NCI-H187 (cell line): ENCODE measurements at places on chromosomes 1 and 21.

GRCh38 chr1:64743954-64744491 lies 852 bp upstream of the RAVER2 start:
- no peak for DNase-seq

- no peak for DNase-seq
Observed at GRCh38 chr1:85911742-85912141, 203.5 kb upstream of the ZNHIT6 start.

DNA sequence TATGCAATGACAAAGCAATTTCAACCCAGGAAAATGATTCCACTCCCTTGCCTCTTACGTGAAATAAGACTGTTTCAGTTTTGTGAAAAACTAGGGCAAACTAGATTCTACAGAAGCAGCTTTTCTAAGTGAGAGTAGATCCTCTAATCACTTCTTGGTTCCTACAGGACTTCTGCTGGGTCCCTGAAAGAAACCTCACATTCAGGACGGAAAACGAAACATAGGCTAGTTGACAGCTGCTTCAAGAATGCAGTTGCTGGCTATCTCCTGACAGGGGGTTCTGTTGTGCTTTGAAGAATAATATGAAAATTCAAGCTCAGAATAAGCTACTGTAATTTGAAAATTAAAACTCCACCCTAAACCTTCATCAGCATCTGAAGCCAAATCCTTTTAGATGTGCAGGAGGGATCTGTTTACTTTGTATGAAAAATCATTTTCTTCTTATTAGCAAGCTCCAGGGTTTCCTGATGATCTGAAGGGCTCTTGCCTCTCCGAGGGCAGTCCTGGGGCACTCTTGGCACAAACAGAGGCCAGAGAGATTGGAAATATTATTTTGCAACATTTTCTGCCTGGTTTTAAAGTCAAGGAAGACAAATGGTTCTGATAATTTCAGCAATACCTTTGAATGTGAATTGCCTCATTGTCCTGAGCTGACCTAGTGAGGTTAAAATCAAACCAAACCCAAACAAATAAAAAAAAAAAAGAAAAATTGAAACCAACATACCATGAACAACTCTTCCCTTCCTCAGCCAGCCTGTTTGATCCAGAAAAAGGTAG lies 55.0 kb downstream of the NTMT2 start:
- DNase-seq, result no peak

DNA sequence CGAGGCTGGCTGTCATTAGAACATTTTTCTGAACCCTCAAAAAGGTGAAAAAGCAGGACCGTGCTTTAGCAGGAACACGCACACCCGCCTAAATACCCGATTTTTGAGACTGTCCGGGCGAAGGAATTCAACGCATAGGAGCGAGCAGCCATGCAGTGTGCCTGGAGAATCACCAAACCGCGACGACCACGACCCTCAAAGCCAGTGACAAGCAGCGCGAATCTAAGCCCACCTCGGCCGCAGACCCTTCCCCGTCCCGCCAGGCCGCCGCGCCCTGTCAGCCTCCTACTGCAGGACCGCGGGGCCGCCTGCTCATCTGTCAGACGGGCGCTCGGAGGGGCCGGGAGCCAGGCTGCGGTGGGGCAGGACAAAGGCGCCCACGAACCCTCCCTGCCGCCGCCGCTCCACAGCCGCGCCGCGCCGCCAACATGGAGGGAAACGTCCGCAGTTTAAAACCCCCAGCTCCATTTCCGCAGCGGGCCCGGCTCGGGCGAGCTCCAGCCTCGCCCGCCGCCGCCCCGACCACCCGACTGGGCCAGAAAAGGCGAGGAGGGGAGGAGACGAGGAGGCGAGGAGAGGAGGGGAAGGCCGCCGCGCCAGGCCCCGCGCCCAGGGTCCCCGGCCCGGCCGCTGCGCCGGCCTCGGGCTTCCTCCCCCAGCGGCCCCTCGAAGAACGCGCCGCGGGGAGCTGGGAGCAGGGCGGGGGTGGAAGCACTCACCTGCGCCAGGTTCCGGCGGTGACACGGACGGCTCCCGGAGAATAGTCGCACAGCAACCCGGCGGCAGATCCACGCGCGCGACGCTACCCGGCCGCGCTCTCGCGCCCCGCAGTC lies at the start of gene LBR:
LBR (minus strand) TSS at position 804 of the 833 bp plus-strand sequence. CDS start 3,963 bp downstream, outside the sequence.
- no peak for DNase-seq

- DNase-seq, result no peak
Observed at GRCh38 chr1:14881775-14882672, 271.5 kb upstream of the TMEM51 start.

GRCh38 chr1:12007204-12007603 lies 12.1 kb upstream of the MIIP start:
- DNase-seq, result no peak

DNA sequence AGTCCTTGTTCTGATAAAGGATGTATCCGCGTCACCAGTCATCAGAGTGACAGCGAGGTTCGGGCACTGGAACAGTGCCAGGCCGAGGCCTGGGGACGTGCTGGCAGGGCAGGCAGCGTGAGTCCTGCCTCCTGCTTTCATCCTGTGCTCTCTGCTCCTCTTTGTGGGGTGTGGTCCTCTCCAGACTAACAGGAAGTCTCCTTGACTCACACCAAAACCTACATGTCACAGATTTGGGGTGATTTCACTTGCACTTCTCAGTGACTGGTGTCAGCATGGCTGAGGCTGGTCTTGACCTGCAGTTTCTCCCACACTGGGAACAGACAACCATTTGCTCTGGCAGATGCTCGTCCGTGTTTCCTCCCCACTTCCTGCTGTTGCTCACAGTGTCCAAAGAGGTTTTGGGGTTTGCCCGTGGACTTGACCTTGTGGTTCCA lies 8.8 kb upstream of the NLRP3 start:
- no peak for DNase-seq

GRCh38 chr1:186878356-186878755 lies 49.6 kb downstream of the PLA2G4A start:
- DNase-seq, result no peak

DNA sequence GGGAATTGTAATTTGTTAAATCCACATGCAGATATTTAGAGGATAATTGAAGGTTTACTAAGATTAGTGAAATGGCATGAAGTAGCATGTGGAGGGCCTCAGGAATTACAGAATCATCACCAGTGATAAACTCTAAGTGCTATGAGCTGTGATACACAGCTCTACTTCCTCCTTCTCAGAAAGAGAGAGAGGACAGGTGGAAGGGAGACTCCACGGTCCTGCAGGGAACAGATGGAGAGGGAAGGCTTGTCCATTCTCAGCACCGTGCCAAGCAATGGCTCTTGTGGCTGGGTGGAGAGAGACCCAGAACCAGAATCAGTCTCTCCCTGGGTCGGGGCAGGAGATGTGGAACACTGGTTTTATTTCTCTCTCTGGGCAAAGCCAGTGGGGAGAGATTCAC lies 27.8 kb upstream of the LYPD8 start:
- DNase-seq, result no peak

DNA sequence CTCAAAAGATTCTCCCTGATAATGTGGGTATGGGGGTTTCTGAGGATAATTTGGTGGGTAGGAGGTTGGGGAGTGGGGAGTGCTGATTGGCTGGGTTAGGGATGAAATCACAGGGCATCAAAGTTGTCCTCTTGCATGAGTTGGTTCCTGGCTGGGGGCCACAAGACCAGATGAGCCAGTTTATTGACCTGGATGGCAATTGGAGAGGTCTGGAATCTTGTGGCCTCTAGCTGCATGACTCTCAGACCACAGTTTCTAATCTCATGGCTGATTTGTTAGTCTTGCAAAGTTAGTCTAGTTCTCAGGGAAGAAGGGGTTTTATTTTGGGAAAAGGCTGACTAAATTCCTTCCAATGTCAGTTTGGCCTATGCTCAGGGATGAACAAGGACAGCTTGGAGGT lies 3.3 kb upstream of the GBP1 start:
- DNase-seq, result no peak

GRCh38 chr1:17403081-17403480 lies 31.1 kb downstream of the PADI6 start:
- no peak for DNase-seq

DNA sequence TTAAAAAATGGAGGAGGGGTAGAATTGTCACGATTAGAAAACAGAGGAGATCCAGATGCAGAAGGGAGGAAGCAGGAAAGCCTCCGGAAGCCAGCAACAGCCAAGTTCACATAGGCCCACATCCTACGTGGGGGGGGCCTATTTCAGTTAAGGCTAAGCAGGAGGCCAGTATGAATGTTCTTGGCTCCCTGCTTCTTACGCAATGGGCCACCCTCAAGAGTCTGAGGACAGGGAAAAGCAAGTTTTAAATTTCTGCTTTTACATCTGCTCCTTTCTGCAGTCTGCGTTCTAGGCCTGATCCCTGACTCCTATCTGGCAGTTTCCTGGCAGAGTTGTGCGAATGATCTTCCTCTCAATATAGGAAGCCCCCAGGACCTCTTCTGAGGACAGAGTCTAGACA lies 30.6 kb downstream of the RABIF start:
- DNase-seq, result no peak

DNA sequence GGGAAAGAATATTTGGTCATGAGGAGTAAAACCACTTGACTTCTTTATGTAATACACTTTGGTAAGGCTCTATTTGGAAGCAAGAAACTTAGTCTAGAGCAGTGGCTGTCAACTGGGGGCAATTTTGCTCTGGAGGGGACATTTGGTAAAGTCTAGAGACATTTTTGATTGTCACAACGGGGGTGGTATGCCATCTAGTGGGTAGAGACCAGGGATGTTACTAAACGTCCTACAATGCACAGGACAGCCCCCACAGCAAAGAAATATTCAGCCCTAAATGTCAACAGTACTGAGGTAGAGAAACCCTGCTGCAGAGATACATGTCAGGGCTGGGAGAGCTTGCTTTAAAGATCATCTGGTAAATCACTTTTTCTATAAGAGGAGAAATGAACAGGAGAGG lies 13.5 kb downstream of the FUCA1 start:
- DNase-seq, result no peak

GRCh38 chr21:15127437-15127836 lies 62.6 kb upstream of the NRIP1 start:
- no peak for DNase-seq

- DNase-seq, result no peak
Observed at GRCh38 chr1:68085752-68086151, 35.3 kb upstream of the DIRAS3 start.

GRCh38 chr1:20560966-20561365 lies 8.6 kb downstream of the FAM43B start:
- DNase-seq, result no peak

- DNase-seq, result no peak
Observed at GRCh38 chr1:157235307-157235706, 97.1 kb upstream of the ETV3 start.

GRCh38 chr1:86389307-86389706 lies 6.8 kb downstream of the ODF2L start:
- no peak for DNase-seq

GRCh38 chr1:176073524-176074157 lies 133.4 kb downstream of the COP1 start:
- no peak for DNase-seq

GRCh38 chr1:78958711-78959110 lies 47.8 kb downstream of the ADGRL4 start:
- no peak for DNase-seq

DNA sequence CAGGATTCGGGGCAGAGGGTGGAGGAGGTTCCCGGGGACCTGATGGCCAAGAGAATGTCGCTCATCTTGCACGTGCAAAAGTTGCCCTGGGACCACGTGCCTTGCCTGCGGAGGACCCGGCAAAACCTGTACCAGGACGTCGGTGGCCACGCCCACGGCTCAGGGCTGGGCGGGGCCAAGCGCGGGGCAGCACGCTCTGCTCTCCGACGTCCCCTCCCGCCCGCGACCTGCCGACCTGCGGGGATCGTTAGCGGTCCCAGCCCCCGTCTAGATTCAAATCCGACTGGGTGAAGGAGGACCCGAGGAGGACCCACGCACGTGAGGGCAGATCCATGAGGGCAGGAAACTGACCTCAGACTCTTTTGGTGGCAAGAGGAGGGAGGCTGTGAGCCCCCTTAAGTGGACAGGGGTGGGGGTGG lies at the start of gene C1orf167:
C1orf167 (plus strand) TSS at position 206 of the 419 bp plus-strand sequence. CDS start 2,208 bp downstream, outside the sequence.
- no peak for DNase-seq

GRCh38 chr1:65896721-65897120 lies 104.0 kb downstream of the PDE4B start:
- DNase-seq, result no peak

GRCh38 chr1:148263128-148263905 lies 111.2 kb upstream of the NBPF11 start:
- peak; percentile 71 for DNase-seq

DNA sequence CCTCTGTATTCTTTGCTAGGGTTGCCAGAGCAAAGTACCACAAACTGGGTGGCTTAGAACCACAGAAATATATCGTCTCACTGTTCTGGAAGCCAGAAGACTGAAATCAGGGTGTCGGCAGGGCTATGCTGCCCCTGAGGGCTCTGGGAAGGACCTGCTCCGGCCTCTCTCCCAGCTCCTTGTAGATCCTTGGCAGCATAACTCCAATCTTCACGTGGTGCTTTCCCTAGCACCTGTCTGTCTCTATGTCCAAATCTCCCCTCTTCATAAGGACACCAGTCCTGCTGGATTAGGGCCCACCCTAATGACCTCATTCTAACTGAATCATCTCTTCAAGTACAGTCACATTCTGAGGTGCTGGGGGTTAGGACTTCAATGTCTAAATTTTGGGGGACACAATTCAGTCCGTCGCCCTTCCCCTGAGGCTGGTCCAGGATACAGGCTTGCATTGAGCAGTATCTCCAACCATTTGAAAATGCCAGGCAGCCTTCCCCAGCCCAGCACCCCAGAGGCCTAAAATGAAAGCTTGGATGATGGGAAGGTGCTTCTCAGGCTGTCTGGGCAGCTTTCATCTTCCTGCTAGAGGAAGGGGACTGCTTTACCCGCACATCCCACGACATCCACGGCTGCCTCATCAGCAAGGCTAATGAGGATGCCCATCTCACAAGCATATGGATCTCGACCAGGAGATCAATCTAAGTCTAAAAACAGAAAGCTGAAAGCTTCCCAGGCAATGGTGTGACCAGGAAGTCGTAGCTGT lies 24.7 kb downstream of the TRIM67 start:
- DNase-seq, result no peak

GRCh38 chr1:87937831-87938395 lies 609.2 kb downstream of the LMO4 start:
- DNase-seq, result peak; percentile 13

DNA sequence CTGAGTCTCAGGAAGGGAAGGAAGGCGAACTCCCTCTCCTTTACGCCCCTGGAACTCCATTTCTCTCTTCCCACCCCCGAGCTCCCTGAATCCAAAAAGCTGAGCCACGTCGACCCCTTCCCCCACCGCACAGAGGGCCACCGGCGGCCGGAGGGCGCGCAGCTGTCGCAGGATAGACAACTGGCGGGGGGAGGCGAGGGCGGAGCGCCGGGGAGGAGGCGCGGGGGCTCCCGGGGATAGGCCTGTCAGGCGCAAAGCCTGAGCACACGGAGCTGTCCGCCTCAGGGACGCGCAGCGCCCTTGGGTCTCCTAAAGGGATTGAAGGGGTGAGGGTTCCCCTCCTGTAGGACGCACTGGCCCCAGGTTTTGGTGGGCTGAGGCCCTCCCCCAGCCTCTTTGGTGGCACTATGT lies 752 bp upstream of the ACTA1 start:
- DNase-seq, result no peak

GRCh38 chr1:116537040-116537831 lies 33.6 kb downstream of the CD58 start:
- DNase-seq, result no peak

DNA sequence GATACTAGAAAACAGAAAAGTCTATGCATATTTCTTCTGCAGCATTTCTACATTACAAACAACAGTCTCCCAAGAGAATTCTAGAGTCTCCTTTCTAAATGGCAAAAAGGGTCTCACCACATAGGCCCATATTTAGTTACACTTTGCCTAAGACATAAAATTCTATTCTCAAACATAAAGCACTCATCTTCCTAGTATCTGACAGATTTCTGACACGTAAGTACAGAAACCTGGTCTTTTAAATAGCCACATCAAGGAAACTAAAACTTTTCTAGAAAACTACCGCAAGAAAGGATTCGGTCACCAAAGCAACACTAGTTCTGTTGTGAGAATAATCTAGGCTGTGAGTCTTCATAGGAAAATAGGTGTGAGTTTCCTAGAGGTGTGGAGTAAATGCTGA lies 33.6 kb upstream of the CTSK start:
- no peak for DNase-seq
